ENCODE measurements at places on chromosomes 13 and 19. TPM values are rescaled to one million over a fixed set of nuclear protein-coding genes. Genes with fewer than 3 reads are reported as not detected.

ZNF582 gene
- total RNA-seq: 3.9 TPM

RFPL4A gene
- not detected for total RNA-seq

NKPD1 gene
- total RNA-seq: 0.83 TPM

ACTMAP gene
- total RNA-seq: 1.8 TPM

PRTN3 gene
- not detected for total RNA-seq

DCUN1D2 gene
- 31.4 TPM for total RNA-seq

KLK5 gene
- total RNA-seq: not detected

CALR3 gene
- not detected for total RNA-seq

NALCN gene
- total RNA-seq: 1.1 TPM

SLC46A3 gene
- 15.8 TPM for total RNA-seq

NDFIP2 gene
- 13.7 TPM for total RNA-seq

SULT2A1 gene
- total RNA-seq: not detected

HSD11B1L gene
- 37.1 TPM for total RNA-seq

EDDM13 gene
- not detected for total RNA-seq

NUDT19 gene
- 6.7 TPM for total RNA-seq

CEACAM3 gene
- not detected for total RNA-seq

CLIP3 gene
- total RNA-seq: 32.9 TPM

DKKL1 gene
- not detected for total RNA-seq

Data from sigmoid colon (tissue), 7 donors.